ENCODE measurements at places on chromosomes 13 and 19.

- DNase-seq, result no peak
Measured at GRCh38 chr13:26621731-26622401, 64.4 kb downstream of the WASF3 start.

GRCh38 chr13:101654883-101655282, 202.4 kb downstream of the ITGBL1 start:
- no peak for DNase-seq

DNA sequence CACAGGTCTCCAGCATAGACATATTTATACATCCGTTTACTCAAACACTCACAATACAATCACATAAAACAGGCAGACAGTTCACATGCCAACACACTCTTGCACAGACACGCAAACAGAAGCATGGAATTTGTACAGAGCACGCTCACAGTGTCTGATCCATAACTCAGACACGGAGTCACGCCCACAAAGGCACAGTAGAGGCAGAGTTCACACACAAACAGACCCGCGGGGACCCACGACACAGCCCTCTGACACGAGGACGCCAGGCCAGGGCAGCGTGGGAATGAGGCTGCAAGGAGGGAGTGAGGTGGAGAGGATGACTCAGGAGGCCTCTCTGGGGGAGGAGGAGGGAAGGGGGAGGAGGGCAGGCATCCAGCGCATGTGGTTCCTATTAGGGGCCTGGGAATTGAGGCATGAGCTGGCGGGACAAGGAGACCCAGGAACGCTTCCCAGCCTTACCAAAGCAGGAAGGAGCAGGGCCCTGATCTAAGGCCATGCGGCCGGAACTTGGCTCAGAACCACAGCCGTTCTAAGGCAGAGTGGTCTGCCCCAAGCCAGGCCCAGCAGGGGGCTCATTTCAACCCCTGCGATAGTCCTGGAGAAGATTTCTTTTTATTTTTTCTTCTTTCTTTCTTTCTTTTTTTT, 9.1 kb upstream of the OLFM2 start:
- DNase-seq, result peak; percentile 53

DNA sequence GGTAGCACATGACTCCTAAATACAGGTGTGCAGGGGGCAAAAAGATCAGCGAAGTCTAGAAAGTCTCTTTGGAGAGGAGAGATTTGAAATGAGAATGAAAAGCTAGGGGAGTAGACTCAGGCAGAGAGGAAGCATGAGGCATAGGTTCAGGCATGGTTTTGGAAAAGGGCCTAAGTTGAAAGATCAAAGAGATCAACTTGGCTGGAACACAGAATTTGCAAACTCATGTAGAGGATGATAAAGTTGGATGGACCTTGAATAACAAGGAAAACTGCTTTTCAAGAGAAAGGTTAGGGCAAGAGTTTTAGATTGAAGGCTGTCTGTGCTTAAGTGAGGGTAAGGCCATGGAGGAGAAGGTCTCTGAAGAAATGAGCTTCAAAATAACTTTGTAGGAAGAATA, 47.4 kb upstream of the UBAC2 start:
- no peak for DNase-seq

DNA sequence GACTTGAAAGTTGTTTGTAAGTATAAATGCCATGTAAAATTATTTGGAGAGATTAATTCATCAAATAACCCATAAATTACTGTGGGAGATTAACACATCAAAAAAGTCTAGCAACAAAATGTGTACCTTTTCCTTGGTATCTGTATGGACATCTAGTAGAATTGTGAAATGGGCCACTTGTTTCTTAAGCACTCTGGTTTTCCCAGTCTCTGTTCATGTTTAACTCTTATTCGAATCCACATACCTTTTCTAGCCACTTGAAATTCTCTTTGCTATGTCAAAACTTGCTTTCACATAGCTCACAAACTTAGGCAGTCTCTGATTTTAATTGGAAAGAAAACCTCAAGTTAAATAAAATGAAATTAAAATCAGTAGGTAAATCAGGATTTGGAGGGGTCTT, 470.6 kb downstream of the LMO7 start:
- DNase-seq, result no peak

DNA sequence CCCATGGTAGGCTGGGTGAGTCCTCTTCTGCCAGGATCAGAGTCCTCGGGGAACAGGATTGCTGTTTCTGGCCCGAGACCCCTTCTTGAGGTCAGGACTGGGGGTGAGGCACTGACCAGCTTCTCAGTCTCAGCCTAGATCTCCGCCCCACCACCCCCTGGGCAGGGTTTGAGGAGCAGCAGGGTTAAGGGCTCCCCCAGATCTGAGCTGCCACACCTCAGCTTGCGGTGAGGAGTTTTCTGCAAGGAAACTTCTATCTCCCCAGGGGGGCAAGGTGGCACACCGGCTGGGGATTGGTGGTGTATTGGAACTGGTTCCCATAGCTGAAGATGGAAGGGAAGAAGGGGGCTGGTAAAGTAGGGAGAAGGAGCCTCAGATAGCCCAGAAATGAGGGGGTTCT, 19.5 kb downstream of the CHST8 start:
- DNase-seq, result no peak

DNA sequence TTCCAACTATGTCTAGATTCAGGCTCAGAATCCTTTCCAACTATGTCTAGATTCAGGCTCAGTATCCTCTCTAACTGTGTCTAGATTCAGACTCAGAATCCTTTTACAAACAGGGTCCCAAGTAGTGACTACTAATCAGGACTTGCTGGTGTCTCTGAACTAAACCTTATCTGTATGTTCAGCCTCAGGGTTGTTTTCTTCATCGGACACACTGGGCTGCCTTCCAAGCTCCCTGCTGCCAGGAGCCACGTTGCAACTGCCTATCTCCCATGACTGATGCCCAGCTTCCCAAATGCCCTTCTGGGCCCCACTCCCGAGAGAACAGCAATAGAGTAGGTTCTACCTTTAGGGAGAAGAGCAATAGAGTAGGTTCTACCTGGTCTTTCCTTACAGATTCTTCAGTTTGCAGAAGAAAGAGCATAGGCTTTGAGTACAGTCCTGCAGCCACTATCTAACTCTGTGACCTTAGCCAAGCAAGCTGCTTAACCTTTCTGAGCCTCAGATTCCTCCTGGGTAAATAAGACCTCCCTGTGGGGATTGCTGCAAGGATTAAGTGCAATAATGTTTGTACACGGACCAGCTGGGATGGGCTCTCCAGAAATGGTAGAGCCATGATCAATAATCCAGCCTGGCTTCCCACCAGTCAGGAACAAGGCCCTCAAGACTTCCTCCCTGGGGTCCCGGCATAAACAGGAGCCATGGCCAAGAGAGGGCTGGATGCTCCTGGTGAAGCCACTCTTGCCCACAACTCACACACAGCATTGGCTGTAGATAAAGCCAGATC, 61.5 kb downstream of the ZIC5 start:
- no peak for DNase-seq

- peak; percentile 24 for DNase-seq
Measured at GRCh38 chr19:58400316-58400915, 5.0 kb downstream of the RNF225 start.

DNA sequence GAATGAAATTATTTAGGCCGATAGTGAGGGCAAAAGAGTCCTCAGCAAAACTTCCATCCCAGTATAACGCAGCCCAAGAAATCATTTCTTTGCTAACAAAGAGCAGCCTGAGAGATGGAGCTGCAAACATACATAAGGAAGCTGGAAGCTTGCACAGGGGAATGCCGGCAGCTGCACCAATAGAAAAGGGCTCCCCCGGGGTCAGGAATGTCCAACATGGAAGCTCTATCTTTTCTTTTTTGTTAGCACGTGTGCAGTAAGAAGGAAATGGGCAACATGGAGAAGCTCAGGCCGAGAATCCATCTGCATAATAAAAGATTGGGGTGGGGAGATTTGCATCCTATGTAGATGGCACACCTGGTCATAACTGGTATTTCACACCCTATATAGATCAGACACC, 1363.5 kb upstream of the PCDH20 start:
- no peak for DNase-seq

DNA sequence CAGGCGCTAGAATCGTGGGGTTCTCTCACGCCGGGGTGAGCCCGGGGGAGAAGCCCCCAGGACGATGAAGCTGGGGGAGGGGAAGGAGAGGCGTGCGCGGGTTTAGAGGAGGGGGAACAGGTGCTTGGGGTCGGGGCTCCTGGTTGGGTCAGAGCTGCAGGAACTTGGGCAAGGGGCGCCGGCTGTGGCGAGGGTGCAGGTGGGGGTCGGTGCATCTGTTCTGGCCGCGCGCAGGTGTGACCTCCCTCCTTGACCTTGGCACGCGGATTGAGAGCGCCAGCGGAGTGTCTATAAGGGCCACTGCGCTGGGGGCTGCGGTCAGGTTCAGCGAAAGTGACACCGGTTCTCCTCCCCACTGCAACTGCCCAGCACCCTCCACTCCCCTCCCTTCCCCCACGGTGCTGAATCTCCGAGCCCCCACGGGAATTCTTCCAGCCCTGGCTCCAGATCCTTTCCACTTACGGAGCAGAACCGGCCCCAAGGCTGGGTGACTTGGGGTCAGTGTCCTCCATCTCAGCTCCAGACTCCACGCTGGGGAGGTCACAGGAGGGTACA, 618 bp downstream of the TMEM38A start:
- peak; percentile 14 for DNase-seq
